ENCODE measurements at places on chromosomes 7 and 10.

DNA sequence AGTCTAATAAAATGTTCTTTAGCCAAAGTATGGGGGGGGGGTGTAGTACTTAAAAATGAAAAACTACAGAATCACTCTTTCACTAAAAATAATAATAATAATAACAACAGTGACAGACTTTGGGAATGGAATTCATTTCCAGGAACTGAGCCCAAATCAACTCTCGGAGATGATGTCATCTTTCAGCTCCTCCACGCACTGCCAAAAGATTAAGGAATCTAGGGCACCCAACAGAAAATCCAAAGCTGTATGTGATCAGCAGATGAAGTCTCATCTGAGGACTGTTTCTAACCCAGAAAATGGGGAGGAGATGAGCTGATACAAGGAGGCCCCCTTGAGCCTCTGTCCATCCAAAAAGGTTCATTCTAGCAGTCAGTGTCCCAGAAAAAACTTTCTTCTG, 54.5 kb downstream of the GRB10 start:
- DNase-seq, result no peak

- DNase-seq, result no peak
These were observed 32.1 kb downstream of the MTURN start for GRCh38 chr7:30166841-30167235.

DNA sequence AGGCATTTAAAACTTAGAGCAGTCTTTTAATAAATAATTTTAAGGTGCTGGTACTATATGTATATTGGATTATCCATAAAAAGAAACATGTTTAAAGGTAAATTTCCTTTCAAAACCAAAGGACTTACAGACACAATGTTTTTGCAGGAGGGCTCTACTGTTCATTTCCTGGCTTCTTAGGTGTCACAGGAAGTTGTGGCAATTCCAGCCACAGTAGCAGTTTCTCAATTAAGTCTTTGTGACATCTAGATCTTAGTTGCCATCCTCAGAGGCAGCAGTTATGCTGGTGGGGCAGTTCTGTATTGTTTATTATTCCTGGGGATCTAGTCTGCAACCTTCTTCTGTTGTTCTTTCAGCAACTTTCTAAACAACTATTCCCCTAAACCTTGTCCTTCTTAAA, 460.1 kb downstream of the MAGI2 start:
- no peak for DNase-seq

- peak; percentile 69 for DNase-seq
These were observed 270.4 kb downstream of the HGF start for GRCh38 chr7:81499262-81500116.

- no peak for DNase-seq
These were observed 98.6 kb upstream of the RPA3 start for GRCh38 chr7:7816816-7817536.

DNA sequence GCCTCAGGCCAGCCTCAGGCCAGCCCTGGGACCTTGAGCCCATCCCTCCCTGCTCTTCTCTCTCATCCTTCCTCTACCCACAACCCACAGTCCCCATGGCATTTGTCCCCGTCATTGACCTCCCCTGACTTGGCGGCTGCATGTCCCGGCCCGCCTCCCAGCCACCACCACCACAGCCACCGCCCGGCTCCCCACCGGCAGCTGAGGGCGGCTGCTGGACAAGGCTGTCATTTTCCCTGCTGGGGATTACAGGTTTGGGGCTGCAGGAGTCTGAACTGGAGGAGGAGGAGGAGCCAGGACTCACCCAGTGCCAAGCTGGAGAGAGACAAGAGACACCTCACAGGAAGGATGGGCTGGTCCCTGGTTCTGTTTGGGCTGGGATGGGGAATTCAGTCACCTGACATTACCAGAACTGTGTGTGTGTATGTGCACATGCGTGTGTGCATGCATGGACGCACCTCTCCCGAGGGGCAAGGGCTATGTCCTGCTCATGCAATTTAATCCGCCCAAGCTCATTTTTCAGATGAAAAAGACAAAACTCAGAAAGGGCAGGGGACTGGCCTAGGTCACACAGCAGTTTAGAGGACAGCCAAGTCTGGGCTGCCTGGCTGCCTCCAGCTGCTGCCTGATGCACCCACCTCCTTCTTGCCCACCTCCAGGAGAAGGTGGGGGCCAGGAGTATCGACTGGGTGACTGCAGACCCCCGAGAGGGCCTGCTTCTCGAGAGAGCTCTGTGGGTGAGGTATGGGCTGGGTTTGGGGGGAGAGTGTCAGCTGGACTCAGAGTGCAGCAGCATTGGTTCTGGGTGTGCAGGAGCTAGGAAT, 113.1 kb downstream of the ZMIZ1 start:
- no peak for DNase-seq

DNA sequence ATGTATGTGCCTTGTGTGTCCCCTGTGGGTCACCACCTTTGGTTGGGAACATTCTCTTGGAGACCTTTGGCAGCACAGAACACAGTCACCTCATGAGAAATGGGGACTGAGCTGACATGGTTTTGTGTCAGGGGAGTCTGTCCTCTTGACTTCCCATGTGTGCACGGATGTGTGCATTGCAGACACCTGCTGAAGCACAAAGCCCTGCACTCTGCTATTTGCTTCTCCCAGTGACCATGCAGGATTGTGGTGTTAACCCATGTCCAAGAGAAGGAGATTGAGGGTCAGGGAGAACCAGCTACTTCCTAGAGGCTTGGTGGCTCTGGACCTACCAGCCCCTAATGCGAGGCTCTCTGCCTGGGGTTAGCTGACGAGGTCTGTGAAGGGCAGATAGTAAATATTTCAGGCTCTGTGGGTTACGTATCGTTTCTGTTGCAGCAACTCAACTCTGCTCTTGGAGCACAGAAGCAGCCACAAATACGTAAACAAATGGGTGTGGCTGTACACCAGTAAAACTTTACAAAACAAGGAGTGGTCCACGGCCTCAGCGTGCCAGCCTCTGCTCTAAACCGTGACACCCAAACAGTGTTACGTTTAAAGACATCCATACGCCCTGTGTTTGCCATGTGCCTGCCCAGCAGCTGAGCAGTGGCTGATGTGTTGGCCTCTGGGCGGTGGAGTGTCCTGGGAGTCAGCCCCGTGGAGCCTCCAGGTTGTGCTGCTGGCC, 51.7 kb downstream of the ADCY1 start:
- no peak for DNase-seq

GRCh38 chr7:56107954-56108258, 1.6 kb upstream of the CHCHD2 start:
- DNase-seq, result no peak

DNA sequence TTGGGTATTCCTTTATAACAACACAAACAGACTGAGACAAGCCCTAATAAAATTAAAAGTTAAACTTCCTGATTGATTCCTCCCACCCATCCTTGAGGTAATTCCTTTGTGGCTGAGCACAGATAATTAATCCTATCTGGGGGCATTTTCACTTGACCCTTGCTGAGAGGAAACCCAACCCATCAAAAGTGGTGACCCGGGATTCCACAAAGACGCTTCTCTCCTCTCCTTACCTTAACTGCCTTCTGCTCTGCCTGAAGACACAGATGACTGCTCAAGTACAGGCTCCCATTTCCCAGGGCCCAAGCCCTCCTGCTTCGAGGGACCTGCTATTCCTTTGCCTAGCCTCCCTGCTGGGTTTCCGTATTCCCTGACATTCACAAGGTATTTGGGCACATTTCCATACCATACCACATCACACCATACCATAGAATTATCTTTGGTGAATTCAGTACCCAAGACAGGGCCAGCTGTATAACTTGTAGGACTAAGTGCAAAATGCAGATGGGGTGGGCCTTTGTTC, 9.8 kb upstream of the MAPK8 start:
- DNase-seq, result no peak

DNA sequence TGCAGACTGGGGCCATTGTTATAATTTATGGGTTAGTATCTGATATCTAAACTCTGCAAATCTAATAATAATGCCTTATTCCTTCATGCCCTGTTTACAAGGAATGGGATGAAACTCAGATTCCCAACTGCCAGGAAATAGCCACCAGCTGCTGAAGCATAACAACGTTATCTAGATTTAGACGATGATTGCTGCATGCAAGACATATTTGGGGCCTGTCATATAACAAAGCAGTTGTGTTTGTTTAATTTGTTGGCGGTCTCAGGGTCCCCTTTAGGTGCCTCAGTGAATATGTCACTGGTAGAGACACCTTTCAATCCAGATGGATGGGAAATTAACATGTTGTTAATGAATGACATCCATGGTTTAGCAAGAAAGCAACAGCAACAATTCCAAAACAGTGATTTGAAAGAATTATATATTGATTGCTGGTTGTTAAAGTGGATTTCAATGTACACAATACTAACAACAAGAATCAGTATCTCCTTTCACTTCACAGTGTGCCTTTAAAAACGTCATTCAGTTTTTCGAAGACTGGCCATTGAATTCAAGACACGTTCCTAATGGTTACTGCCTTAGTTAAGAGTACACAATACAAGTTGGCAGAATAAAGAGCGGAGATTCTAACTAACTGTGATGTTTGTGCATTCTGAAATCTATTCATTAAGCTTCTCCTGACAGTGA, 860.6 kb upstream of the CELF2 start:
- no peak for DNase-seq

GRCh38 chr10:88392222-88392621, 190.9 kb downstream of the RNLS start:
- DNase-seq, result no peak

- DNase-seq, result no peak
These were observed 340.6 kb upstream of the NRP1 start for GRCh38 chr10:33674986-33675599.

GRCh38 chr7:84786073-84786472, 400.8 kb downstream of the SEMA3D start:
- no peak for DNase-seq

DNA sequence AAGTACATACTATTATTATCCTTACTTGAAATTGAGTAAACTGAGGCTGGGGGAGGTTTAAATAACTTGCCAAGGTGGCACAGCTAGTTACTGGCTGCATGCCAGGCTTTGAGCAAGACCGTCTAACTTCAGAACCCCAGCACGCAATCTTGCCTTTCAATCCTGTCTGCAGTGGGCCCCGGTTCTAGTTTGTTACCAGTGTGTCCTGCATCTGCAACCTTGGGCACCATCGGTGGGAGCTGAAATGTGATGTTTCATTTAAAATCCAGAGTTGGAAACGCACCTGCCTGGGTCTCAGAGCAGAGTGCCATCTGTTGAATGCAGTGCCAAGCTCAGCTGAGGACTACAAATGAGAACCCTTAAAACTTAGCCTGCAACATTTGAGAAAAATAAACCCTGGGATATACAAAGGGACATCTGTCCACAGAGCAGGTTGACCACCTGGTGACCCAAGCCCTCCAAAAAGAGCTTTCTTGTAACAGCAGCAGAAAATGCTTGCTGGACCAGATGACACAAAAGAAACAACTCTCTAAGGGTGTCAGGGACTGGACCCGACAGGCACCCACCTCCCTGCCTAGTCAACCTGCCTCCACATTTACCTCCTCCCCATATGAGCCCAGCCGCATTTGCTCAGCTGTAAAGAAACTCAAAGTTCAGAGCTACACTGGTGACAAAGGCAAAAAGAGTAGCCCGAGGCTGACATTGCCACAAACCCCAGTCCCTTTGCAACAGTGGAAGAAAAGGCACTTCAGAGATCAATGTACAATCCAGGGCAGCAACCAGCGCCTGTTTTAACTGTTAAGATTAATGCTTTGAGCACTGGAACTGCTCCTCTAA, 1.7 kb downstream of the SH3PXD2A start:
- no peak for DNase-seq

DNA sequence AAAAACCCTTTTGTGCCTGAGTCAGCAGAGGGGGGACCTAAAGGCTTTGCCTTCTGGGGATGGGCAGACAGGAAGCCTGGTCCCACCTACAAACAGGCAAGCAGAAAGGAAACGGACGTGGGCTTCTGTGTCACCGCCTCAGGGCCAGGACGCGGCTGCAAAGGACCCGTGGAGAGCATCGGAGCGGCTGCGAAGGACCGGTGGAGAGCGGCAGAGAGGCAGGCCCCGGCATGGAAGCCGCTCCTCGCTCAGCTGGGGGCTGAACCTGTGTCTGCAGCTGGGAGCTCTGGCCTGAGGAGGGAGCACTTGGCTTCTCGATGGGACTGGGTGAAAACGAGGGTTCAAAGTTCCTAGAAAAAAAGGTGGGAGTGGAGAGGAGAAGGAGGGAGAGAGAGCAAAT, 125.4 kb upstream of the PPP2R2D start:
- DNase-seq, result no peak

- peak; percentile 50 for DNase-seq
These were observed 59.7 kb upstream of the RAB11FIP2 start for GRCh38 chr10:118106426-118106825.

DNA sequence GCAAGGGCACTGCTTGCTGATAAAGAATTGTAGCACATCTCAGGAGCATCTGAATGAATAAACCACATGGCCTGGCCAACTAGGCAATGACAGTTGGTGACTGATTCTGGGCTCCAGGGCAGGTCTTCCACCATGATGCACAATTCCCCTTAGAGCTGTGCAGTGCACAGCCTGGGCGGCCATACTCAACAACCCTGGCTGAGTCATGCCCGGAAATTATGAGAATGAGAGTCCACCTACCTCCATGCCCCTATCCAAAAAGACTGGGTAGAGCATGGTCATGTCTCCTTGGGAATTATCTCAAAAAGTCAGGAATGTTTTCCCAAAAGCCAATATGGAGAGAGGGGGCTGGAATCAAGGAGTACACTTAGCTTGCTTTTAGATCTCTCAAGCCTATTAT, 425.6 kb downstream of the PLXNA4 start:
- no peak for DNase-seq

DNA sequence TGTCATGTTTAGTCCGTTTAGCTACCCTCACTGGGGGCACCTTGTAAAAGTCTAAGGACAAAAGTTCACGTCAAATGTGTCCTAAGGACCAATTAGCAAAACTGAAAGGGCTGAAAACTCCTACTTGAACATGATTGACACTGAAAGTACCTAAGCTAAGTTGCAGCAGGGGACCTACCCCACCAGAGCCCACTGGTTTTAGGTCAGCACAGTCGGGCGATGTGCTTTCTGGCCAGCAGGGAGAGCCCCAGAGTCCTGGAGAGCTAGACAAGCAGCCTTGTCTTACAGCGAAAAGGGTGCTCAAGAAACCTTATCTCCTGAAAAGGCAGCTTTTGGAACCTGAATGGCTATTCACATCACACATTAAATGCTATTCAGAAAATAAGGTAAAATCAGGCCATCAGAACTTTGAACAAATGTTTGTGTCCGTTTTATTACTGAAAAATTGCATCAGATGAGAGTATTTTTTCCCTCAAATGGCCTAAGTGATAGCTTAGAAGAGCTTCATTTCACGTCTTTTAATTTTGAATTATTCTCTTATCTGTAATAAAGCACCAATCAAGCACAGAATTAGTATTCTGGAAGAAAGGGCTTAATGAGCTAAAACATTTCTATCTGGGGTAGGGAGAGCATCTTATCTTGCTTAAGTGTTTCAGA, 52.2 kb upstream of the MKI67 start:
- peak; percentile 77 for DNase-seq

GRCh38 chr7:30893357-30893756, 18.3 kb upstream of the AQP1 start:
- DNase-seq, result no peak

GRCh38 chr7:111855842-111856227, 293.5 kb upstream of the IMMP2L start:
- DNase-seq, result no peak

- DNase-seq, result no peak
These were observed 144.3 kb upstream of the DGKB start for GRCh38 chr7:15046861-15047260.

GRCh38 chr7:35988818-35989217, 164.2 kb upstream of the EEPD1 start:
- no peak for DNase-seq

- DNase-seq, result no peak
These were observed 53.3 kb upstream of the PPIF start for GRCh38 chr10:79293841-79294581.

GRCh38 chr10:50552771-50553535, 70.8 kb downstream of the SGMS1 start:
- DNase-seq, result no peak
